Esophagus squamous epithelium (tissue), 5 donors: ENCODE measurements at places on chromosomes 1 and 21.

DNA sequence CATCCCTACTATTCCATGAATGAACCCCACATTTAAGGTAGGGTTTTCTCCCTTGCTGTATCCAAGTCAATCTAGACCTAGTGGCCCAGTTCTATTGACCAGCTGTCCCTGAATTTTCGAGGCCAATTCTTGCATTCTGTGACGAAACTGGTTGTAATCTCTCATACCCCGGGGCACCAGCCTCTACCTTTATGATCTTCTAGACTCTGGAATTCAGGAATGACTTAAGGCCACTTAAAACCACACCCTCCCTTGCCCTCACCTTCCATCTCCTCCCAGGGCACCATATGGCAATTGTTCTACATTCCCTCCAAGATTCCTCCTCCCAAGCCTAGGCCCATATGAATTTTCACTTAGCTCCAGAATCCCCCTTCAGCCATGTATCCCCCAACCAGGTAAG is 48.9 kb downstream of the RHOU start:
- no peak for DNase-seq

DNA sequence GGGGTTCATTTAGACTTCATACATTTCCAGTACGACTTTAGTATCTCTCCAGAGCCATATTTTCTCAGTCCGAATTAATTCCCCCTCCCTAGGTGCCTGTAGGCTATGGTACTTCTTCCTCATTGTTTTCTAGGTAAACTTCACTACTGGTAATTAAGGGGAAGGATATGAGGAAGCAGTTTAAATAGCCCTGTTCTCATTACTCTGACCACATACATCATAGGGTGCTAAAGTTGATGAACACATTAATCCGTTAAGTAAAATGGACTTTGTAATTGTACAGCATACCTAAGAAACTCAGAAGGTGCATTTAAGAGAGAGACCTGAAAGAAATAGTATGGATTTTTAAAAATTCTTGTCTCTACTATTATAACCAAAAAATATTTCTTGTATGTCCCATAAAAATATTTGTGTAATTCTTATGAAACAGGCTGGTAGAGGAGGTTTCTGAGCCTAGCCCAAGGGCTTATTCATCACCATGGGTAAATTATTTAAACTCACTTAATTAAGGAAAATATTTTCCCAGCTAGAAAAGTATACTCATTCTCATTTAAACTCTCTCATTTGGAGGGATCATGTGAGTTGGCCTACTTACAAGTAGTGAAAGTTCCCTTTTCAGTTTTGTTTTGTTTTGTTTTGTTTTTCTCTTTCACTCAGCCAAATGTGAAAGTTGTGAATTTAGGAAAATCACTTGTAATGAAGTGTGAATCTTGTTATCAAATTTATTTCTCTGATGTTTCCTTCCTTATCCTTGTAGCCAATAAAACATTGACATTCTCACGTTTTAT is 2.0 kb downstream of the PRMT6 start:
- DNase-seq: no peak

DNA sequence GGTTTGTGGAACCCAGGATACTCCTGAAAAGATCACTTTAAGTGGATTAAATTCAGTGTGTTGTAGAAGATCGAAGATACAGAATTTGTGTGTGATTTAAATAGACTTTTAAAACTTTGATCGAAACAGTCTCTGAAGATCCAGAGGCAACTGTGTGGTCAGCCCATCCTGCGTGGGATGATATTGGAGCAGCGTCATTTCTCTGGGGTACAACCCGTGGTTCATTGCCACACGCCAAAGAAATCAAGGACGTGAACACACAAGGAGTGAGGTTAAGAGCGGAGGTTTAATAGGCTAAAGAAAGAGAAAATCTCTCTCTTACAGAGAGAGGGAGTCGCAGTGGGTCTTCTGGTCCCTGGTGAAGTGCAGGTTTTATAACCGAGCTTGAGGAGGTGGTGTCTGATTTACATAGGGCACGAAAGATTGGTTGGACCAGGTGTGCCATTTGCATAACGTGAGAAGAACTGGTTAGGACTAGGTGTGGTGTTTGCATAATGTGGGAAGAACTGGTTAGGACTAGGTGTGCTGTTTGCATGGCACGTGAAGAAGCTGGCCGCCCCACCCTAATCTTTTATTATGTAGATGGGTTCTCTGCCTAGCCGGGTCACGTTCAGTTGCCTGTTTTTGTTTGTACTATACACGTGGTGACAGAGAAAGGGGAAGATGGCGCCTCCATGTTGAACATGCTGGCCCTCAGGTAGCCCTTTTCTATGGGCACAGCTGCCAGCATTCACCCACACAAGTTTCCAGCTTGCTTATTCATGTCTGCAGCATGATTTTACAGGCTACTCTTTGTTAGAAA is 82.3 kb downstream of the ADSS2 start:
- DNase-seq: no peak

GRCh38 chr1:147912553-147912952 is 10.0 kb downstream of the GJA8 start:
- DNase-seq: no peak

GRCh38 chr21:45457161-45457831 is 52.3 kb downstream of the COL18A1 start:
- DNase-seq: no peak

GRCh38 chr1:81237473-81238089 is 563.2 kb upstream of the ADGRL2 start:
- no peak for DNase-seq

- no peak for DNase-seq
These were observed 143.6 kb downstream of the GABPA start for GRCh38 chr21:25878344-25878743.

DNA sequence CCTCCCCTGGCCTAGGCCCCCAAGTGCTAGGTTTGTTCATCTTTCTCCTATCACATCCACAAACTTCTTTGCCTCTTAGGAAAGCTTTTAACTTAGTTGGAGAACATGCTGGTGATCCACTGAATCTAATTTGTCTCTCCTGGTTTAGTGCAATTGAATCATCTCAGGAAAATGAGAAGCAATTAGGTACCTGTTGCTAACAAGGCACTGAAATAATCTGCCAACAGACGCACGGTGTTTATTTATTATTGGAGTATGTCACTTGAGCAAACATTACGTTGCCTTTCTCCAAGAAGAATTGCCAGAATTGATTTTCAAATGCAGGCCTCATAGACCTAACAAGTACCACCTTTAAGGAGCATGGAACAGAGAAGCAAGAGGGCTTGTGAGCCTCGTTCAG is 309.4 kb downstream of the NFIA start:
- no peak for DNase-seq

DNA sequence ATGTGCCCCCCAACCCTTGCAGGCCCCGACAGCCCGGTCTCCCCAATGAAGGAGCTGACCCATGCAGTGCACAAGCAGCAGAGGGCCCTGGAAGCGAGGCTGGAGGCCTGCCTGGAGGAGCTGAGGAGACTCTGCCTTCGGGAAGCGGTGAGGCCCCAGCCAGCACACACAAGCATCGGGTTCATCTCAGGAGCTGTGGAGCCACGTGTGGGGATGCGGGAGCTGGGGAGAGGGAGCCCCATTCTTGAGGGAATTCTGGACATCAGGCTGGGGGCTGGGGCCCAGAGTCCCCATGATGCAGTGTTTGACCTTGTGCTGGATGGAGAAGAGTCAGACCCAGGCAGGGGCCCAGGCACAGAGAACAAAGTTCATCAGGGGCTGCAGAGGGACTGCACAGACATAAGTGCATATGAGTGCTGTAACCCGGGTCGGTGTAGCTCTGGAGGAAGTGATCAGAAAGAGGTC is 4.8 kb downstream of the INAVA start:
- DNase-seq: no peak

DNA sequence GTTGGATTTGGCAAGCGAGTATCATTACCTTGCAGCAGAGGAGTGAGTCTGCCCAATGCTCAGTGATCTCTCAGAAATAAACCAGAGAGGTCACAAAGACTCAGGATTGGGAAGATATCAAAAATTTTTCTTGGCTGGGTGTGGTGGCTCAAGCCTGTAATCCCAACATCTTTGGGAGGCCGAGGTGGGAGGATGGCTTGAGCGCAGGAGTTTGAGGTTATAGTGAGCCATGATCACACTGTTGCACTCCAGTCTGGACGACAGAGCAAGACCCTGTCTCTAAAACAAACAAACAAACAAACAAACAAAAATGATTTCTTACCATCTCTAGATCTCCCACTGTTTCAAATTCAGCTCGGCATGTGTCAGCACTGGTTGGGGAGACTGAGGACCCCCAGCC is 13.3 kb upstream of the BECN2 start:
- DNase-seq: no peak

GRCh38 chr1:45051005-45051772 is 39.1 kb downstream of the UROD start:
- DNase-seq: no peak

GRCh38 chr1:2784854-2785630 is 16.5 kb downstream of the TTC34 start:
- DNase-seq: no peak

- no peak for DNase-seq
These were observed 40.5 kb upstream of the ZNF326 start for GRCh38 chr1:89954401-89954800.

GRCh38 chr1:30692948-30693301 is 30.5 kb downstream of the MATN1 start:
- DNase-seq: no peak

DNA sequence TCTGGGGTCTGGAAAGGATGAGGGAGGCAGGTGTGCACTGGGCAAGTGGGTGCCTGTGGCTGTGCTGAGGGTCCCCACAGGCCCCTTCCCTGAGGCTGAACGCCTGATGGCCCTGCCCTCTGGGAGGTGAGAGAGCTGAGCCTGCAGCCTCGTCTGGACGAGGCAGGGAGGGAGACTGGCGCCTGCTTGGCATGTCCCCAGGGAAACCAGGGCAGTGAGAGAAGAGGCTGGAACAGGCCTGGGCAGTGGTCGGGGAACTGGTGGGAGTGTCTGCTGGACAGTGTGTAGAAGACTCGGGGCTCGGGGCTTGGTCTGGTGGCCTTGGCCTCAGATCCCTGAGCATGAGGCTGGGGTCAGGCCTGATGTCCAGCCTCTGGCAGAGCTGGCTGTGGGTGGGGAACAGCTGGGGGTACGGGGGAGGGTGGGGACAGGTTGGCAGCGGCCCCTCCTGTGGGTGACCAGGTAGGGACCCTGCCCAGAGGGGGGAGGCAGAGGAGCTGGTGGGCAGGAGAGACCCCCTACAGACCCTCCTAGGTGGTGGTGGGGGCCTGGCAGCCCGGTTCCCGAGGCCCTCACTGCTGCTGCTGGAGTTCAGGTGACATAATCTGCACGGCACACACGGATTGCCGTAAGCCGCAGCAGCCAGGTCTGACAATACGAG is 30.8 kb upstream of the PLCH2 start:
- no peak for DNase-seq

DNA sequence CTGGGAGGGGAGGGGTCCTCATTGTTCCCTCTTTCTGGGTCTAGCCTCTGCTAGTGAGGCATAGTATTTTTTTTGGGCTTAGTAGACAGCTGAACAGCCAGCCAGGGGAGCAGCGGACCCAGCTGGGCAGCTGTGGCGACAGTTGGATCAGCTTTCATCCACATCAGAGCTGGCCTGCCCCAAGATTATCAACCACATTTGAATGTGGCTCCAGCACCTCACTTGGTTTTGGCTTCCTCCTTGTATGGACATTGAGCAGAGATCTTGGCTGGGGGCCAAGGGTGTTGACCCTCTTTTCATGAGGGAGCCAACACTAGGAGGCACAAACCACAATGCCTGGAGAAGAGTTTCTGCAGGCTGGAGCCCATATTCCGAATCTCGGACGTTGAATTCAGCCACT is 25.0 kb downstream of the WNT4 start:
- DNase-seq: no peak

DNA sequence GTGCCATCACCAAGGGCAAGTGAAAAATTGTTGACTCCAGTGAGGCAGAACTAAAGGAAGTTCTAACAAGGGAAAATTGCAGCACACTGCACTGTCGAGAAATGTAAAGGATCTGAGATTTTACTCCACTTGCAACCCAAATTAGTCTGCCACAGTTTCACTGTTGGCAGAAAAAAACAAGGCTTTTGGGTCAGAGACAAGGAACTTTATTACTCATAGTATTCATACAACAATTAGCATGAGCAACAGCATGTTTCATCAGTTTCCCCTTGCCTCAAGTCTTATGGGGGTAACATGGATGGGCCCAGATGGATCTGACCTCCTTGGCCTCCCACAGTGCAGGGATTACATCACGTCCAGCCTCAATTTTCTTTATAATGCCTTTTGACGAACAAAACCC is 125.3 kb downstream of the LTN1 start:
- no peak for DNase-seq

DNA sequence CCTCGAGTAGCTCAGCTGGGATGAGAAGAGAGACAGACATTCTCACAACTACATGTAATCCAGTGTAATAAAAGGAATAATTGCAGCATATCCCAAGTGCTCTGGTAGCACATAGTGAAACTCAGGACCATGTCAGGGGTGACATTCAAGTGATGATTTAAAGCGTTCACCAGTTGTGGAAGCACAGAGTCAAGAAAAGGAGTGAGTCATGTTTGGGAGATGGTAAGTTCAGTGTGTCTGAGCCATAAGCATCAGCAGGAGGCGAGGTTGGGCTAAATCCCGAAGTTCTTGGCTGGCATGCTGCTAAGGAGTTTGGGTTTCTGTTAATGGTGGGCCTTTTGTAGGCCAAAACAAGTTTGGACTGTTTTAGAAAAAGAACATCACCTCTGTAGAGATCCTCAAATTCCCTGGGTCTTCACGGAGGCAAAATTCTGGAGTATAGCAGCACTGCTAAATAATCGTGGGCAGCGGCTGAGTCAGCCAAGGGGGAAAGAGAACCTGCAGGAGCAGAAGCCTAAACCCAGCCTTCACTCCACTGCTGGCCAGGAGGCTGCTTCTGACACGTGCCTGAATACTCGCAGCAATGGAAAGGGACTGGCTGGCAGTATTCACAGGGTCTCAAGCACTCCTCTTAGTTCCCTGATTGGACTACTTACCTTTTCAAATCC is 7.2 kb upstream of the NHLH1 start:
- no peak for DNase-seq

DNA sequence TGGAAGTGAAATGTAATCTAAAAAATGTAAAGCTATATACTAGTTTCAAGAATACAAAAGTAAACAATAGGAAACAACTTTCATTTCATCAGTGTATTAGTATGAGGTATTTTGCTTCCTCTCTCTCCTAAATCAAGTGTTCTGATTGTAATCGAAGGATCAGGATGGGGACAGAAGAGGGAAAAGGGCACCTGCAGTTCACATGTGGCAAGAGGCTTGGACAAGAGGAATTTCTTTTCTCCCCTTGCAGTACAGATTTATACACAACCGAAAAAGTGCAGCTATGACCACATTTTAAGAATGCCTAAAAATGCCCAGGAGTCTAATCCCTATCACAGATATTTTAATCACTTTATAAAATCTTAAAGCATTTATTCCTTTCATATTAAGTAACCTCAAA is 63.7 kb downstream of the NRIP1 start:
- DNase-seq: no peak

- no peak for DNase-seq
These were observed 85.2 kb downstream of the TBX19 start for GRCh38 chr1:168365719-168366479.
